ENCODE measurements at places on chromosomes 3 and 15. TPM values are rescaled to one million over a fixed set of nuclear protein-coding genes. Genes with fewer than 3 reads are reported as not detected.

Gene WDR93
- total RNA-seq = not detected

Gene UBA7
- 208 TPM for total RNA-seq

Gene CKMT1B
- not detected for total RNA-seq

Gene DGKG
- total RNA-seq = not detected

Gene TLR9
- 0.08 TPM for total RNA-seq

Gene ZNF860
- total RNA-seq = not detected

Gene CYFIP1
- 3.2 TPM for total RNA-seq

Gene LXN
- total RNA-seq = 2.1 TPM

Gene GXYLT2
- total RNA-seq = 0.08 TPM

Gene MESP2
- total RNA-seq = not detected

Gene ECE2
- not detected for total RNA-seq

Gene ELL3
- total RNA-seq = 2.3 TPM

Gene RLBP1
- total RNA-seq = not detected

DNA sequence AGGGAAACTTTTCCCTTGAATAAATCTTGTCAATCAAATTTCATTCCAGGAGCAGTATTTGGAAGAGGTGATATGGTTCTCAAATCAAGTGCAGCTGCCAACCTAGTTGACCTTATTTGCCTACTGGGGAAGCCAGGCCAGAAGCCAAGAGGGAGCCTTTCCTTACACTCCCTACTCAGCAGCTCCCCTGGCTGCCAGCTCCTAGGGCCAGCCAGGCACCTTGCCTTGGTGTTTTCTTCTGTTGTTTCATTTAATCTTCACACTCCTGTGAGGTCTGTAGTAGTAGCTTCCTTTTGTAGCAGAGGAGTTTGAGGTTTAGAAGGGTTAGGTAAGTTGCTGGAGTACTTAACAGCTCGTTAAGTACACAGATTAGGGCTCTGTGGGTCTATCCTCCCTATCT is 22.6 kb downstream of the MKRN2OS start:
- DNase-seq = no peak

DNA sequence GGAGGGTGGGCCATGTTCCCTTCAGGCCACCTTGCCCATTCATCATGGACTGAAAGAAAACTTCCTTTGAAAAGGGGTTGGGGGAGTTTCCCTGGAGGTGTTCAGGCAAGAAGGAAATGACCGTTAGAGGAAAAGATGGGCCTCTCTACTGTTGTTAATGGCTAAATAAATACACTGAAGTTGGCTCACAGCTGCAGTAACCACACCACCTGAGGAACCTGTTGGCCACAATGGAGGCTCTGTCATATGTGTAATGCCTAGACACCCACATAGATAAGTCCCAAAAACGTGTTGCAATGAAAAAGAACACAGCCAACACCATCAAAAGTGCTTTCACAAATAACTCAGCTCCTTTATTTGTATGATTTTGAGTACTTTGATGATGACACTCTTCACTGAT is 38.2 kb upstream of the FAM3D start:
- DNase-seq = no peak

DNA sequence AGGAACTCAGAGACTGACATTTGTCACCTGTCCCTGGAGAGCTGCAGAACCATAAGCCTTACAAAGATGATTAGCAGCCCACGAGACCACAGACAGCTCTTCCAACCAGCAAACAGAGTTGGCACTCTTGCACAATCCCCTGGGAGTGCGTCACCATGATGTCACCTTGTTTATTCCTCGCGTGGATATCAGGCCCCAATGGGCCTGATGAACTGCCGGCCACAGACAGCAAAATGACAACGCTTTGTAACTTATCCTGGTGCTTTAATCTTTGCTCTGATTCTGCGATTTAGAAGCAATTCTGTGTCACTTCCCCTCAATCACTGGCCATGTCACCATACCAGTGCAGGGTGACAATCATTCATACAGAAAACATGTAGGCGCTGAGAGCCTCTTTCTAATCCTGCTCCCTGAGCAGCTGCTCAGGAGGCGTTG is 89.2 kb downstream of the TAMM41 start:
- no peak for DNase-seq

GRCh38 chr3:126730376-126730775 is 26.3 kb downstream of the CHCHD6 start:
- DNase-seq = no peak

GRCh38 chr3:195868866-195869412 is 39.4 kb downstream of the TNK2 start:
- no peak for DNase-seq

GRCh38 chr3:64121750-64122311 is 98.5 kb upstream of the PSMD6 start:
- DNase-seq = no peak

- no peak for DNase-seq
These were observed 114.6 kb downstream of the NFKBIZ start for GRCh38 chr3:101963902-101964362.

DNA sequence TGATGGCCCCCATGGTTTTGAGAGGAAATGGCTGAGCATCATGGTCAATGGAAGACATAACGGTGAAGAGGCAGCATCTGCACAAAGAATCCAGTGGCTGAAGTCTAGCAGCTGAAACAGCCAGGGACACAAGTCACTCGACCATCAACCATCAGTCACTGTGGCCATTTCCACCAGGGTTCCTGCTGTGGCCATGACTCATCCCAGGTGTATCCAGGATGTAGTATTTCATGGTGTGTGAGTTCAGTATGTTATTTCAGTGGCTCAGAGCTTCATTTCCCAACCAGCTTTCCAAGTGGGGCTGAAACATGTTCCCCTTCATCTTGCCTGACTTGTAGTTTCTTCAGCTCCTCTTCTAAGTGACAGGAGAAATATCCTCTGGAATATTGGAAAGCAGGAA is 47.8 kb upstream of the WNT5A start:
- no peak for DNase-seq

DNA sequence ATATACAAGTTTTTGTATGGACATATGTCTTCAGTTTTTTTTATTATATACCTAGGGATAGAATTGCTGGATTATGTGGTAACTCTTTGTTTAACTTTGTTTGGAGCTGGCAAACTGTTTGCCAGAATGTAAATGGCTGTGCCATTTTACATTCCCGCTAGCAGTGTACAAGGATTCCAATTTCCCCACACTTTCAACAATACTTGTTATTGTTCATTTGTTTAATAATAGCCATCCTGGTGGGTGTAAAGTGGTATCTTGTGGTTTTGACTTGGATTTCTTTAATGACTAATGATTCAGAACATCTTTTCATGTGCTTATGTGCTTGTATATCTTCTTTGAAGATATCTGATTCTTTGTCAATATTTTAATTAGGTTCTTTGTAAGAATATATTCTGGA is 64.4 kb downstream of the ZNF609 start:
- no peak for DNase-seq

GRCh38 chr15:90870354-90871138 is 2.2 kb downstream of the FURIN start:
- DNase-seq = no peak

DNA sequence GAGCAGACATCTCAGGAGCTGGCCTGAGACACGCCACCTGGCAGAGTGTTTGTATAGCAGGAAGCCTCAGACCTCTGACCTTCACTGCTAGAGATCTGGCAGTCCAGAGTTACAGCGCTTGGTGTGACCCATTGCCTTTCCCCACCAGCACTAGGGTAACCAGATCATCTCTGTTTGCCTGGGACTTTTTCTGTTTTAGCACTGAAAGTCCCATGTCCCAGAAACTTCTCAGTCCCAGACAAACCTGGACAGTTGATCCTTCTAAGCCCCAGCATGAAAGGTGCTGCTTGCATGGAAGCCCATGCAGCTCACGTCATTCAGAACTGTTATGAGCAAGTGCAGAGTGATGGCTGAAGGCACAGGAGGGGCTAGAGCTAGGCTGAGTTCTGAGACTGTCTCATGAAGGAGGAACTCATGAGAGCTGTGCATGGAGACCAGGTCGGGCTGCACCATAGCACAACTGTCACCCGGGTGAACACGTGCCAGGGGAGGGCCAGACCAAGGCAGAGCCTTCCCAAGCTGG is 18.2 kb upstream of the AHSG start:
- DNase-seq = no peak

DNA sequence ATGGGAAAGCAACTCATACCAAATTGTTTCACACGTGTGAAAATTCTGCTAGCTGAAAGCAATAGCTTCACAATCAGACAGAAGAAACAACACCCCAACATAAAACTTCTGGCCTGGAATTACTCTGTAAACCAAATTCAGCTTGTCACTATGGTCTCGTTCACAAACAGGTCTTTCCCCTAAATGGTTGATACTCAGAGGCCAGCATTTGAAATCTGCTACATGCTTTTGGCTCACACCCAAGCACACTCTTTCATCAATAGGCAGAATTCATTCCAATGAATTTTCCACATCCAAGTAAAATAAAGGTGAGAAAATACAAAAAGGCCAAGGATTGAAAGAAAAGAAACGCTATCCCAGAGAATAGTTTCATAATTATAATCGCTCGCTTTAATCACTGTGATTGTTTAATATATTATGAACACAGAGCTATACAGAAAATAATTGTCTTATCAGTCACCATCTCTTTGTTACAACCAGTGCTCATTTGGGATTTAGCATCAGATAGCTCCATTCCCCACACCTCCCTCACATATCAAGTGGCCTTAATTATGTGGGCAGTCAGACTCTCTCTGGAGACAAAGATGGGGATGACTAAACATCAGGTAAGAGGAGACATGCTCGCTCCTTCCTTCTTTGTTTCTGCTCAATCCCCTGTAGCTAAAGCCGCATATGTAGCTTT is 503.8 kb upstream of the ARRDC4 start:
- no peak for DNase-seq

DNA sequence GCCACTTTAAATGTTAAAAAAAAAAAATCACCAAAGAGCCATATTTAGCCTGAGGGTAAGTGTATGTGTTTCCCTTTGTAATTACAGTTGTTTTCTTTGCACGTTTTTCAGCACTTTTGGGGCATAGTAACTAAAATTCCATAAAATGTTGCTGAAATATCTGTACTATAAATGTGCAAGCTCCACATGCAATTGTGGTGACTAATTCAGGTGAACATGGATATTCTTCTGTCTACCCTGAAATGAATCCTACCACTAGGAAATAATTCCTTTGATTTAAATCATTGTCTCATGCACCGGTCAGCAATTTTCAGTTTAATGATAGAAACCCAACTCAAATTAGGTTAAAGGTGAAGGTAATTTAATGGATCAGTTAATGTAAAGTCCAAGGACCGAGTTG is 13.1 kb upstream of the TFG start:
- DNase-seq = no peak

GRCh38 chr3:158739078-158739477 is 6.8 kb upstream of the RARRES1 start:
- DNase-seq = no peak

- DNase-seq = no peak
These were observed 8.1 kb downstream of the RMDN3 start for GRCh38 chr15:40746916-40747418.

GRCh38 chr15:75631935-75632334 is 6.4 kb upstream of the SNUPN start:
- DNase-seq = no peak

DNA sequence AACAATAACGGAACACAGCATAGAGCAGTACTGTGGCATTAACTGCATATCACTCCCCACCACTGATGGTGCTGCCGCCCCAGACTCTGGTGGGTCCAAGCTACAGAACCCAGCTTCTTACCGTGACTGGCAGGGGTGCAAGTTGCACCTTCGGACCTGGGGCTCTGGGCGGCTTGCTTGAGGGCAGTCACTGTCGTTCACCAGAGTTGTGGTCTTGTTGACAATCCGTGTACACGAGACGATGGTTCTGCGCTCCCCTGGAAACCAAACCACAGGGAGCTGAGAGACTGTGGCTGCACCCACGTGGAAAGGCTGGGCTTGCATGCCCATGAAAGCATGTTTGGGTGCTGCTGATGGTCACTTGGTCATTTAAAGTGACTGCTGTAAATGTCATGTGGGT is 293.0 kb downstream of the ADAMTS17 start:
- DNase-seq = no peak

DNA sequence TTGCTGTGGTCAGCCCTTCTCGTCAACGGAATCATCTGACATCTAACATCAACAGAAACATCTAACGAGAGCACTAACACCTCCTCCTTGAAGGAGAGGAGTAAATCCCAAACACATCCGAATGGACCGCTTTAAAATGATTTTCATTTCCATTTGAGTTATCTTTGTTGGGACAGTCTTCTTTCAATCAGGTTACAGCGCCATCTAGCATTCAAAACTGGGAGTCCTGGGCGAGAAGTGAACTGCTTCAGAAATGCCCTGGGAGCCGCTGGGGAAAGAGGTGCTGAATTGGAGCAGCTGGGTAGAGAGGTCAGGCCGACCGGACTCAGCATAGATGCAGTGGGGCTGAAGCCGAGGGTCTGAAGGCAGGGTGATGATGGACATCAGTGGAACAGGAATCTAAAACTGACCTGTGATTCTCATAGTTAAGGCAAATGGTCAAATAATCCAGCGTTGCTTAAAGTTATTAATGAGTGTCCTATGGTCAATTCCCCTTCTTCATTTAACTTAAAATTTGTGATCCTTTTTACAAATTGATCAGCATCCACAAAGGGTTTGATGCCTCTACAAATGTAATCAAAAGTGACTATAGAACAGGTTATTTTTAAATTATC is 170.0 kb upstream of the NDN start:
- no peak for DNase-seq
